ENCODE measurements at places on chromosomes 13 and 19. TPM values are rescaled to one million over a fixed set of nuclear protein-coding genes. Genes with fewer than 3 reads are reported as not detected.

- no peak for DNase-seq
- no peaks in the 10 kb centered on the region for H3K27me3 ChIP-seq
- H3K4me1 ChIP-seq: peaks cover 1% of the 10 kb centered on the region
- H3K4me3 ChIP-seq: no peak overlapping the region
- H3K27ac ChIP-seq: no peak overlapping the region
Measured at GRCh38 chr19:42410371-42410770, 16.8 kb downstream of the LIPE start.

Gene IGSF23
- polyA plus RNA-seq: not detected

GRCh38 chr13:113445791-113446487 is 7.3 kb downstream of the ADPRHL1 start:
- H3K4me3 ChIP-seq: no peak overlapping the region
- DNase-seq: no peak
- H3K27ac ChIP-seq: no peak overlapping the region
- H3K36me3 ChIP-seq: peaks cover 4% of the 10 kb centered on the region

DNA sequence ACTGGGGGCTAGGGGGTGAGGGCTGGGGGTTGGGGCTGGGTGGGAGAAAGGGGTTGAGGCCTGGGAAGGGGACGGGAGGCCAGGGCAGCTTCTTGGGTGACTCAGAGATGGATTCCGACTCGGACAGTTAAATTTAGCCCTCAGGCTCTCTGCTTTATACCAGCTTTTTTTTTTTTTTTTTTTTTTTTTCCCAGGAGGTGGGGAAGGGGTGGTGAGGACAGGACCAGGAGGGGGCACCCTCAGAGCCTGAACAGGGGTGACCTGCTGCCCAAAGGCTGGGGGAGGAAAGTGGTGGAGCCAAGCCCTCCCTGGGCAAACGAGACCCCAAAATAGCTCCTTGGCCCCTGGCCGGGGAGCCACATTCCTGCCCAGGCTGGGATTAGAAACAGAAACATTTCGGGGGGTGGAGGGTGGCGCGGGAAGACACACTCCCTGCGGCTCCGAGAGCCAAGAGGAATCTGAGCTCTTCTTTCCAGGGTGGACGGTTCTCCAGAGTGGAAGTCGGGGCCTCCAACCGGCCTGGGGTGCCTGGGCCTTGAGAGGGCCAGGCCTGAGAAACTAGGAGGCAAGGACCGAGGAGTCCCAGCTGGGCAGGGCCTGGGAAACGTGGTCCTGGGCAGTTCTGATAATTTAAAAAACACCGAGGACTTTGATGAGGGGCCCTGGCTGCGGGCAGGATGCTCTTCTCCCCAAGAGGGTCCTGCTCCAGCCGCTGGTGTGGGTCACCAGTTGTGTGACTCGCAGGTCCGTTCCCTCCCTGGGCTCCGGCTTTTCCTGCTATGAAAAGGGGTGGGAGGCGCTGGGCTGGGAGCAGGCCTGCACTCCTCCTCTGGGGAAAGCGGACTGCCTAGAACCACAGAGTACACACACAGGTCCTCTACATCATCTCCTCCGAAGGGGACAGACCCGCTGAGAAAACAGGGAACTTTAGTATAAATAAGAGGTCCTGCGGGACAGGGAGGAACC is 813 bp upstream of the DMPK start:
- peaks cover 19% of the 10 kb centered on the region for H3K4me1 ChIP-seq
- peaks cover 38% of the 10 kb centered on the region for H3K36me3 ChIP-seq
- H3K27ac ChIP-seq: no peak overlapping the region
- peaks cover 32% of the 10 kb centered on the region for H3K27me3 ChIP-seq
- DNase-seq: no peak
- H3K4me3 ChIP-seq: no peak overlapping the region

- peaks cover 31% of the 10 kb centered on the region for H3K36me3 ChIP-seq
- no peaks in the 10 kb centered on the region for H3K27me3 ChIP-seq
- no peak overlapping the region for H3K4me3 ChIP-seq
- H3K27ac ChIP-seq: peak overlapping the region; percentile 63
- peaks cover 18% of the 10 kb centered on the region for H3K4me1 ChIP-seq
- no peak for DNase-seq
Measured at GRCh38 chr19:4042731-4043082, 24.0 kb downstream of the ZBTB7A start.

Gene CA11
- polyA plus RNA-seq: 14.1 TPM

Gene ZNF823
- polyA plus RNA-seq: 2.0 TPM

DNA sequence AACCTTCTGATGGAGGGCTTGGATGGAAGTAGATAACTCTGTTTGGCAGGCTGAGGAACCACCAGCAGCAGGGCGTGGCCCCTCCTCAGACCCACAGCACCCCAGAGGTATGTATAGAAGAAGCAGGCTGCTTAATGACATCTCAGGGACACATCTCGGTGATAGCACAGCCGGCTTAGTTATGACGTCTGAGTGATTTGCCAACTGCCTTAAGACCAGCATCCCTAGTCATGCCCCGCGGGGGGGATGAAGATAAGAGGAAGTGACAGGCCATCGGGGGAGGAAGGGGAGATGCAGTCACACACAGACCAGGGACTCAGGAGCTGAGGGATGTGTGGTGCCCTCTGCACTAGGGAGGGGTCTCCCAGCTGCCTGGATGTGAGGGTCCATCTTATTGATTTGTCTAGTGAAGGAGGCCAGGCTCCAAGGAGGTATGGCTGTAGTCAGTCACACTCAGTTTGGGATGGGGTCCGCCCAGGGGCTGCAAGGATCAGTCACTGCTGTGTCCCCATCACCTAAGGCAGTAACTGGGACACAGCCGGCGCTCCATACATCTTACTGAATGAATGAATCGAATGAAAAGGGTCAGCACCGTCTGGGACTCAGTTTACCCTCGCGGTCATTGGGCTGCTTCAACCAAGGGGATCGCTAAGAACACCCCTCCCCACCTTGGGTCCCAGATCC is 19.2 kb upstream of the ERCC1 start:
- no peaks in the 10 kb centered on the region for H3K27me3 ChIP-seq
- peak overlapping the region; percentile 89 for H3K27ac ChIP-seq
- no peaks in the 10 kb centered on the region for H3K36me3 ChIP-seq
- H3K4me1 ChIP-seq: peaks cover 51% of the 10 kb centered on the region
- DNase-seq: peak; percentile 43

Gene COL5A3
- polyA plus RNA-seq: not detected

DNA sequence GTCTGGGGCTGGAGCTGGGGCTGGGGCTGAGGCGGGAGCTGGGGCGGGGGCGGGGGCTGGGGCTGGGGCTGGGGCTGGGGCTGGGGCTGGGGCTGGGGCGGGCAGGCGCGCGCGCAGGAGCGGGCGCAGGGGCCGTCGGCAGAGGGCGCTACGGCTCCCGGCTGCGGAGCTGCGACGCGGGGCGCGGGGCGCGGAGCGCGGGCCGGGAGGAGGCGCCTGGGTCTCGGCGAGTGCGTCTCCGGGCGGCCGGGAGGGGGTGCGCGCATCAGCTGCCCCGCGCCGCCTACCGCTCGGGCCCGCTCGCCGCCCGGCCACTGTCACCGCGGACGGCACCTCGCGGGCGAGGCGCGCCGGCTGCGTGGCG is 422 bp upstream of the MTUS2 start:
- H3K4me1 ChIP-seq: peaks cover 8% of the 10 kb centered on the region
- H3K36me3 ChIP-seq: peaks cover 10% of the 10 kb centered on the region
- DNase-seq: peak; percentile 16
- H3K27me3 ChIP-seq: peaks cover 66% of the 10 kb centered on the region
- no peak overlapping the region for H3K27ac ChIP-seq

Gene C19orf33
- polyA plus RNA-seq: not detected

- H3K4me3 ChIP-seq: no peak overlapping the region
- peaks cover 2% of the 10 kb centered on the region for H3K4me1 ChIP-seq
- DNase-seq: no peak
- H3K27ac ChIP-seq: no peak overlapping the region
- H3K27me3 ChIP-seq: peaks cover 10% of the 10 kb centered on the region
- H3K36me3 ChIP-seq: no peaks in the 10 kb centered on the region
Measured at GRCh38 chr19:48560095-48560530, 8.1 kb downstream of the SULT2B1 start.

DNA sequence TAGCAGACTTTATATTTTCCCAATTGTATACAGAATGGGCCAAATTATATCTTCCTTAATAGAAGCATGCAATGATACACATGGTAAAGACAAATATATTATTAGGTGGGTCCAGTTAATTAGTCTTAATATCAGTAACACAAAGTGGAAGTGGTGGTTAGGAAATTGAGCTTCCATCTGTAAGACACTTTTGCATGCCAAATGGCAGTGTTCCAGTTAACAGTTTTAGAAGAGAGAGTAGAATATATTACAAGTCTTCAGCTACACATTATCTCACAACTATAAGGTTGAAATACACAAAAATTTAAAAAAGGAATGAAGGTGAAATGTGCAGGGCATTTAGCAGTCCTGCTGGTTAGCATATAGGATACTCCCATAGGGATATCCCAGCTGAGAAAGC is 536.5 kb downstream of the PCDH9 start:
- no peak overlapping the region for H3K27ac ChIP-seq
- H3K4me1 ChIP-seq: no peaks in the 10 kb centered on the region
- no peaks in the 10 kb centered on the region for H3K27me3 ChIP-seq
- DNase-seq: no peak
- no peaks in the 10 kb centered on the region for H3K36me3 ChIP-seq

Gene ZNF329
- polyA plus RNA-seq: 5.9 TPM

Gene FGF9
- polyA plus RNA-seq: 1.9 TPM

Gene FCGBP
- 3.1 TPM for polyA plus RNA-seq

- H3K36me3 ChIP-seq: no peaks in the 10 kb centered on the region
- H3K27me3 ChIP-seq: peaks cover 2% of the 10 kb centered on the region
- no peak overlapping the region for H3K27ac ChIP-seq
Measured at GRCh38 chr19:32168111-32168510, 177.3 kb upstream of the ZNF507 start.

GRCh38 chr19:45517238-45517637 is 10.0 kb downstream of the VASP start:
- H3K36me3 ChIP-seq: peaks cover 59% of the 10 kb centered on the region
- H3K27me3 ChIP-seq: no peaks in the 10 kb centered on the region
- DNase-seq: no peak

DNA sequence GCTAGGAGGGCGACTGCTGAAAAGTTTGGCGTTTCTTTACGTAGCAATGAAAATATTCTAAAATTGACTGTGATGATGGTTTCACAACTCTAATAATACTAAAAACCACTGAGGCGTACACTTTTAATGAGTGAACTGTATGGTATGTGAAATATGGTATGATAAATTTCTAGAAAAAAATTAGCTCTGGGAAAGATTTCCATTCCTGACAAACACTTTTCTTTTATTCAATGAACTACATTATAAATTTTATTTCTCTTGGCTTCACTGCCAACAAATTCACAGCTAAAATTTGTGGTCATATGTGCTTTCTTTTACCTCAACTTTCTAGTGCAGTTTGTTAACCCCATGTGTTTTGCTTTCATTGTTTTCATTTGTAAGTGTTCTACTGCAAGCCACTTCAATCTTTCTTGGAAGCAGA is 11.1 kb downstream of the ZC3H13 start:
- H3K4me3 ChIP-seq: no peak overlapping the region
- no peak overlapping the region for H3K27ac ChIP-seq
- H3K4me1 ChIP-seq: peaks cover 16% of the 10 kb centered on the region
- peaks cover 20% of the 10 kb centered on the region for H3K36me3 ChIP-seq

- peaks cover 5% of the 10 kb centered on the region for H3K4me1 ChIP-seq
- no peak for DNase-seq
- peaks cover 2% of the 10 kb centered on the region for H3K36me3 ChIP-seq
- no peak overlapping the region for H3K4me3 ChIP-seq
- H3K27ac ChIP-seq: no peak overlapping the region
Measured at GRCh38 chr19:2528675-2529101, 52.8 kb downstream of the GADD45B start.

Gene MYH14
- not detected for polyA plus RNA-seq

Gene EMP3
- polyA plus RNA-seq: 514 TPM

- H3K4me1 ChIP-seq: no peaks in the 10 kb centered on the region
- no peak overlapping the region for H3K27ac ChIP-seq
- no peaks in the 10 kb centered on the region for H3K36me3 ChIP-seq
- H3K4me3 ChIP-seq: no peak overlapping the region
Measured at GRCh38 chr13:85638815-85639393, 160.3 kb downstream of the SLITRK6 start.

Gene TUBB4A
- 7.3 TPM for polyA plus RNA-seq

DNA sequence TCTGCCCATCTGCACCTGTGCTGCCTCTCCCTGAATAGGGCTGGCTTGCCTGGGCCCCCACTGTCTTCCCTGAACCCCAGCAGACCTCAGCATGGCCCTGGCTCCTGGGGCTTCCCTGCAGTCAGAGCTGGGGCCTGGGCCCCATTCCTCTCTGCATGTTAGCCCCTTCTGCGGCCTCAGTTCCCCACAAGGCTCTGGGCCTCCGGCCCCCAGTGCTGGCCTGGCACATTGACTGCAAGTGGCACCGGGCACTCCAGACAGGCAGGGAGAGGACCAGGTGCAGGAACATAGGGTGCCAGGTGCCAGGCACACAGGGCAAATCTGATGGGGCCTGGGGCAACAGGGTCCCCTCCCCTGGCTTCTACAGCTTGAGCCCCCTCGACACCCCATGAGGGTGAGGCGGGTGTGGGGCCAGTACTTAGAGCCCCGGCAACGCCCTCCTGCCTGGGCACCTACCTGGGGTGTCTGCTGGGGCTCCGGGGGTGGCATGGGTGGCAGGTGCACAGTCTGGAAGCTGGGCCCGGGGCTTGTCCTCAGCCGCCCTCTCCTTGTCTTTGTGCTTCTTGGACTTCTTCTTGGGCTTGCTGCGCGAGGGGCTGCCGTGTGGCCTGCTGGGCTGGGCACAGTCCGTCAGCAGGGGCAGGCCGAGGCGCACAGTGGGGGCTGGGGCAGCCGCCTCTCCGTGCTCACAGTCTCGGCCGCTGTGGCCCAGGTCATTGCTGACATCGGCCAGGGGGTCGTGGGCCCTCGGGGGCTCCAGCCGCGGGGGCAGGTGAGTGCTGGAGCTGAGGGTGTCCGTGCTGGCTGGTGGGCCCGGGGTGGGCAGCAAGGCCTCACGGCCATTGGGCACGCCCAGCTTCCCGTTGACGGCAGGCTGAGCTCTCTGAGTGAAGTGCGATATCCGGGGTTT is 12.3 kb upstream of the ISYNA1 start:
- H3K27ac ChIP-seq: no peak overlapping the region
- H3K4me1 ChIP-seq: peaks cover 3% of the 10 kb centered on the region
- no peaks in the 10 kb centered on the region for H3K27me3 ChIP-seq
- H3K36me3 ChIP-seq: no peaks in the 10 kb centered on the region

DNA sequence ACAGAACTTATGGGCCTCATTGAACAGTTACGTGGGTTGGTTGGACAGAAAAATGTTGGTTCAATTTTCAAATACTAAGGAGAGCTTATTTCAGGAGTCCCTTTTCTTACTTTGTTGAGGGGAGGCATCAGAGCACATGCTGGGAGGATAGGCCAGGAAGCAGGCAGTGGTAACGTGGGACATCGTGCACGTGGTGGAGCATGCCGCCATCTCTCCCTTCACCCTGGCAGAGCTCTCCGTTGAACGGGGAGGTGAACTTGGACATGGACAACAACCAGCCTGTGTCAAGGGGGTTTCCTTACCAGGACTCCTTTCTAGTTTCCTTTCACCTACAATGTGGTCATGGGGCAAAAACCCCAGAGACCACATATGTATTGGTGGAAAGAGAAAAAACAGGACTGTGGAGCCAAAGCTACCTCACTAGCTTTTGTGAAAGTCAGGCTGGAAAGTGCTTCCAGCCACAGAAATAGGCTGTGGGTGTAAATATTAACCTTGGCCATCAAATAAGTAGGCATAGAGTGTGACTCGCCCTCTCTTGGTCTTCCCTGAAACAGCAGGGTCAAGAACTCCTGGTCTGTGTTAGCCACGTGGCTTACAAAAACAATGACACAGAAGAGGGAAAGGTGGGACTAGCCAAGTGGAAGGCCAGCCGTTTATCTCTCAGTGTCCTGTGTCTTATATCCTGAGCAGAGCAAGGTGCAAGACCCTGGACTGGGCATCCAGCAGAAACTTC is 14.4 kb downstream of the MICOS13 start:
- H3K27ac ChIP-seq: no peak overlapping the region
- no peaks in the 10 kb centered on the region for H3K27me3 ChIP-seq
- peaks cover 16% of the 10 kb centered on the region for H3K36me3 ChIP-seq

- H3K27ac ChIP-seq: no peak overlapping the region
- H3K27me3 ChIP-seq: no peaks in the 10 kb centered on the region
- H3K4me1 ChIP-seq: no peaks in the 10 kb centered on the region
- DNase-seq: no peak
Measured at GRCh38 chr13:43278127-43278526, 254.7 kb downstream of the DNAJC15 start.

Gene FOSB
- 11.0 TPM for polyA plus RNA-seq
